HS-5 (cell line): ENCODE measurements at places on chromosomes 11 and 22.

GRCh38 chr11:115926601-115927000 is 422.4 kb upstream of the CADM1 start:
- no peak for DNase-seq

- no peak for DNase-seq
Measured at GRCh38 chr11:131760091-131761061, 390.0 kb downstream of the NTM start.

DNA sequence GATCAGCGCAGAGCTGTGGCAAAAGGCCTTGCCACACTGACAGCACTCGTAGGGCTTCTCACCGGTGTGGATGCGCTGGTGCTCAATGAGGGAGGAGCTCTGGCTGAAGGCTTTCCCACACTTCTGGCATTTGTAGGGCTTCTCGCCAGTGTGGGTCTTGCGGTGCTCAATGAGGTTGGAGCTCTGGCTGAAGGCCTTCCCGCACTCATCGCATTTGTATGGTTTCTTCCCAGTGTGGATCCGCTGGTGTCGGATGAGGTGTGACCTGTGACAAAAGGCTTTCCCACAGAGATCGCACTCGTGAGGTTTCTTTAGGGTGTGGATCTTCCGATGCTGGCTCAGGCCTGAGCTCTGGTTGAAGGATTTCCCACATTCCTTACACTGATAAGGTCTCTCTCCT is 6.9 kb downstream of the ZNF70 start:
- no peak for DNase-seq

- no peak for DNase-seq
Measured at GRCh38 chr11:126808836-126809235, 191.7 kb downstream of the KIRREL3 start.

- DNase-seq = no peak
Measured at GRCh38 chr11:115191761-115192160, 312.5 kb downstream of the CADM1 start.

- DNase-seq = no peak
Measured at GRCh38 chr11:2205981-2206690, 34.5 kb upstream of the TH start.

GRCh38 chr11:68036717-68037239 is 2.0 kb upstream of the TCIRG1 start:
- DNase-seq = no peak

- no peak for DNase-seq
Measured at GRCh38 chr22:27655582-27656185, 145.9 kb downstream of the MN1 start.

GRCh38 chr11:33687733-33688479 is 12.7 kb downstream of the C11orf91 start:
- peak; percentile 52 for DNase-seq

DNA sequence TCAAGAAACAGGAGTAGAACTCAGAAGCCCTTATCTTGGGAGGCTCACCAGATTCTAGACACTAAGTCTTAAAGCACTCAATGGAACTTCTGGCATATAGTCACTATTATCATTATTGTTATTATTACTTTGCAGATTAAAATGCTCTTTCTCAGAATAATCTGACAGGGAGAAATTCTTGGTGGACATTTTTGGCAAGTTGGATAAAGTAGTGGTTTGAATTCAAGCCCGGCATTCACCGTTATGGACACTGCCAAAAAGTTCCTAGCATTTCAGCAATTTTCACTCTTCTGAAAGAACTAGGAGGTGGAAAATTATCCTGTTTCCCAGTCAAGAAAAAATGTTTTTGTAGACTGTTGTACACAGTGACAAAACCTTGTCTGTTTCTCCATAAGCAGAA is 179.6 kb upstream of the ISX start:
- no peak for DNase-seq

DNA sequence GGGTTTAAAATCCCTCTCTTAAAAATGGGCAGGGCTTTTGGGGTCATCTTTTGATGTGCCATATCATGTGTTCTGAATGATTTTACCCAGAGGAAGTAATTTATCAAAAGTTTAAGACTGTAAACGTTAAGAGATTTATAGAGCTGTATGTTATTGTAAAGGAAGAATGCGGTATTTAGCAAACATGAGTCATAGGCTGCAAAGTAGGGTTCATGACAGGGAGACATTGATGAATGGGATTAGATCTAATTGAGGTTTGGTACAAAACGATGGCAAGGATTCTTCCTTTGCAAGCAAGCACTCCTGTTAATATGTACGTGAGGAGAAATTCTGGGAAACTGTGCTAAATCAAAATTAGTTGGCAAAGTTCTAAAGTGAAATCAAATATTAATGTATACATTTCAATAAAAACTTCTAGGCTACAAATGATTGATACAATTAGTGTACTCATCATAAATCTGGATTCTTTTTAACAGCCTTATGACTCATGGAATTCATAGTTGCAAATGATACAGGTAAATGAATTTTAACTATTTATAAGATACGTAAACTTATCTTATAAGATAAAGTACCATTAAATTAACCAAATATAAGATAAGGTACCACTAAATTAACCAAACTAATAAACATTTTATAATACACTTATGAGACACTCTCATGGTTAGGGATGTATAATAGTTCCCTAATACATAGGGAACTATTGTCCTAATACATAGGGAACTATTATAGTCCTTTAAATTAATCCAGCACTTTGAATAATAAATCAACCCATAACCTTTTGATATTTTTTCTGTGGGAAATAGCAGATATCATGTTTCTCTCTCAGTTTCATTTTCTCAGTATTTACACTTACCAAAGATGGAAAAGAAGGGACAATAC is 58.4 kb downstream of the KIF18A start:
- no peak for DNase-seq

- DNase-seq = no peak
Measured at GRCh38 chr22:22506736-22507135, 1.8 kb downstream of the ZNF280B start.

- DNase-seq = no peak
Measured at GRCh38 chr11:131465746-131466145, 95.3 kb downstream of the NTM start.

GRCh38 chr22:39560127-39560526 is 10.4 kb upstream of the CACNA1I start:
- no peak for DNase-seq

DNA sequence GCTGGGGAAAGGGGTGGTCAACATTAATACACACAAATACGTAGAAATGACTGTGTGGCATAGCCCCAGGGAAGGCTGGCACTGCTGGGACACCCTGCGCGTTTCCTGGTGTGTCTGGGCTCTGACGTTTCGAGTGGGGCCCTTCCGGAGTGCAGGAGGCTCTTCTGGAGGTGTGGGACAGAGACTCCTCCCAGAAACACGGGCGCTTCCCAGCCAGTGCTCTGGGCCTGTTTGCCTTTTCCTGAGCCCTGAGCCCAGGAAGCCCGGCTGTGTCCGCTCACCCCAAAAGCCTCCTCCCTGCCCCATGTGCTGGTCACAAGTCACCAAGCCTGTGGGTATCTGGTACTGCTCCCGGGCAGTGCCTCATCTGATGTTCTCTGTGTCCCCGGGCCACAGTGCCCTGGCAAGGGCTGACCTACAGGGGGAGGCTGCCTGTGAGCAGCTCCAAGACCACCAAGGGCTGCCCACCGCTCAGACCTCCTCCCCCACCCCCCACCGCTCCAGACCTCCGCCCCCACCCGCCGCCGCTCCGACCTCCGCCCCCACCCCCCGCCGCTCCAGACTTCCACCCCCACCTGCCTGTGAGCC is 1133.3 kb downstream of the BRD1 start:
- DNase-seq = no peak

- no peak for DNase-seq
Measured at GRCh38 chr11:35859301-35859700, 84.6 kb upstream of the LDLRAD3 start.

DNA sequence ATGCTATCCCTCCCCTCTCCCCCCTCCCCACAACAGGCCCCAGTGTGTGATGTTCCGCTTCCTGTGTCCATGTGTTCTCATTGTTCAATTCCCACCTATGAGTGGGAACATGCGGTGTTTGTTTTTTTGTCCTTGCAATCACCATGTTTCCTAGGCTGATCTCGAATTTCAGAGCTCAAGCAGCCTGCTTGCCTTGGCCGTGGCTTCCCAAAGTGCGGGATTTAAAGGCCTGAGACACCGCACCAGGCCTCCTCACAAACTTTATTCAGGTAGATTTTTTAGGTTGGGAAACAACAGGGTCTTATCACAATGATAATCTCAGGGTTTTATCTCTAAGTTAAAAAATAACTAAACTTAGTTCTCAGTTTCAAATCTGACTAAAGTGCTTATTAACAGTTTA is 125.4 kb downstream of the LUZP2 start:
- no peak for DNase-seq

DNA sequence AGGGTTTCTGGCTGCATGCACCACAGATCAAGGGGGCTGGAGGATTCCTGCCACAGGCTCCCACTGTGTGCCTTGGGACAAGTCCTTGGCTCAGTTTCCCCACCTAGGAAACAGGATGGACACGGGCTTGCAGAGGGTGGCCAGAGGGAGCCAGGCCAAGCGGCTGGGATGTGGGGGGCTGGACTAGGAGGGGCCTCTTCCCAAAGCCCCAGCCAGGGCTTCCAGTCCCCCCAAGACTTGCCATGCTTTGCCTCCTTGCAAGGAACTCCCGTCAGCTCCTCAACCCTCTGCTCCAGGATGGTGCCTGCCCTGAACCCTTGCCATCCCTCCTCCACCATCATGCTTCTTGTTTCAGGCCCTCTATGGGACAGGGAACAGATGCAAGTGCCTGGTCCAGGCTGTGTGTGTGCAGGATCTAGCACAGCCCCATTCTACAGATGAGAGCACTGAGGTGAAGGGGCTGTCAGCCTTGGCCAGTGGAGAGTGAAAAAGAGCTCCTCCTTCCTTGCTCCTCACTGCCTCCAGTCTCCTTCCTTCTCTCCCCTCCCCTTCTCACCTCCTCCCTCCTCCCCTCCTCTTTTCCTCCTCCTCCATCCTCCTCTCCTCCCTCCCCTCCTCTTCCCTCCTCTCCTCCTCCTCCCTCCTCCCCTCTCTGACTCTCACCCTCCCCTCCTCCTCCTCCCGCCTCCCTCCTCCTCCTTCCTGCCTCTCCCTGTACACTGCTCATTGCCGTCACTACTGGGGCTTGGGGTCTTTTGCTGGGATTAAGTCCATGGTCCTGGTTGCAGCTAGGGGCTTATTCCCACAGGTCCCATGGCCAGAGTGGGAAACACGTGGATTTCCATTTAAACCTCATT is 13.3 kb upstream of the FGF19 start:
- no peak for DNase-seq

- no peak for DNase-seq
Measured at GRCh38 chr22:48885271-48885918, 942.3 kb downstream of the BRD1 start.

- no peak for DNase-seq
Measured at GRCh38 chr11:94181943-94182342, 53.3 kb downstream of the PANX1 start.

DNA sequence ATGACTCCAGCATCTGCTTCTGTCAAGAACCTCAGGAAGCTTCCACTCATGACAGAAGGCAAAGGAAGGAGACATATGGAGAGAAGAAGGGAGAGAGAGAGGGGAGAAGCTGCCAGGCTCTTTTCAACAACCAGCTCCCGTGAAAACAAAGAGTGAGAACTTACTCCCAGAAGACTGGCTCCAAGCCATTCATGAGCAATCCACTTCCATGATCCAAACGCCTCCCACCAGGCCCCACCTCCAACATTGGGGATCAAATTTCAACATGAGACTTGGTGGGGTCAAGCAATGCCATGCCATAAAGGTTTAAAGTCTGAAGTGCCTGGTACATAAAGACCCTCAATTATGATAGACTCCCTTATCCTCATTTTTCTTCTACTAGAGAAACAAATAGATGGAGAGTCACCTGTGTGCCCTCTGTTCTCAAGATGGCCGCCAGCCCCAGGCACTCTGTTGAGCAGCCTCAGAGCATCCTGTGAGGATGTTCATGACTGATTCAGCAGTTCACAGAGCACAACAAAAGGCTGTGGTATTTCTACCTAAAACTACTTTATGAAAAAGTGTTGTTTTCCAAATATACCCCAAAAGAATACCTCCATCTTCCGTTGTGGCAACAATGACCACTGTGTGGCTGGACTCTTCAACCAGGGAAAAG is 69.0 kb upstream of the CRTAM start:
- no peak for DNase-seq

DNA sequence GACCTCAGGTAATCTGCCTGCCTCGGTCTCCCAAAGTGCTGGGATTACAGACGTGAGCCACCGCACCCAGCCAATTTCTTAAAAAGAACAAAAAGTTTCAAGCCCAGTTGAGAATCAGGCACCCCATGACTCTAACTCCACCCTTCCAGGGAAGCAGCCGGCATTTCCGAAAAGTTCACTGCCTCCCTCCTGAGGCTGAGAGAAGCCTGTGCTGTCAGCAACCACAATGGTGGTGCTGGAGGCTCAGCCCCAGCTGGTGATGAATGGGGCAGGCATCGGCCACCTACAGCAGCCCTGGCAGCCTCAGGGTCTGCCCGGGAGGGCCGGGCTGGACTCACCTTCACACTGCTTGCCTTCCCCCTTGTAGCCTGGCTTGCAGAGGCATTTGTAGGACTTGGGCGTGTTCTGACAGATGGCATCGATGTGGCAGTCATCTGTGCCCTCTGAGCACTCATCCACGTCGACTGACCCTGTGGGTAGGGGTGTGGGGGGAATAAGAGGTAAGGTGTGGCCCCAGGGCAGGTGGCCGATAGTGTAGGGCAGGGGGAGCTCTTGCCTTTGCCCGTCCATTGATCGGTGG is 4.3 kb downstream of the SCUBE1 start:
- no peak for DNase-seq

DNA sequence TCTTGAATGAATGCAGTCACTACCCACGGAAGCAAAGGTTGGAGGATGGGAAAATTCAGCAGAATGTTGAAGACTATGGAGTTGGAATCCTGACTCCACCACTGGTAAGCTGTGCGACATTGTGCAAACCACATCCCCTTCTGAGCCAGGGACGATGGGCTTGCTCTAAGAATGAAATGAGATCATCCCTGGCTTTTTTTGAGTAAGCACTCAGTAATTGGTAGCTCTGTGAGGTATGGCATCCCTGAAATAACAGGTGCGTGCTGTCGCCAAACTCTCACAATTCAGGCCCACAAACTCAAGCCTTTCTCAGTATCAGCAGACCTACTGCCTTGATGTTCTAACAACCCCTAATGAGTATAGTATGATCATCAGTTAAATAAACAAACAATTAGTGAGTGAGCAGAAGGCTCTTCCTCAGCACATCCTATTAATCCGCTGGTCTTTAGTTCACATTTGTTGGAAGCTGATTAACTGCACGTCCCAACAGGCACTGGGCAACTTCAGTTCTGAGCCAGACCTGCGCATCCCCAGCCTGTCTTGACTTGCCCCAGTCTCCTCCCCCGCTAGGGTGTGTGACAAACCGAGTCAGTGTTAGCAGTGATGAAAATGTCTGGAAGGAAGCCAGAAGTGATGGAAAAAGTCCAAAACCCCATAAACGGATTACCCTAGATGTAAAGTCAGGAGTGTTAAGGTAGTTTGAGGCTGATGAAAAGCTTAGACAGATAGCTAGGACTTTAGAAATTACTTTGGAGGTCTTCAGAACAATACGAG is 235.5 kb downstream of the GRIK4 start:
- no peak for DNase-seq
